ENCODE measurements at places on chromosomes 7 and 10.

- DNase-seq: no peak
These were observed 19.1 kb upstream of the SVOPL start for GRCh38 chr7:138720286-138720685.

DNA sequence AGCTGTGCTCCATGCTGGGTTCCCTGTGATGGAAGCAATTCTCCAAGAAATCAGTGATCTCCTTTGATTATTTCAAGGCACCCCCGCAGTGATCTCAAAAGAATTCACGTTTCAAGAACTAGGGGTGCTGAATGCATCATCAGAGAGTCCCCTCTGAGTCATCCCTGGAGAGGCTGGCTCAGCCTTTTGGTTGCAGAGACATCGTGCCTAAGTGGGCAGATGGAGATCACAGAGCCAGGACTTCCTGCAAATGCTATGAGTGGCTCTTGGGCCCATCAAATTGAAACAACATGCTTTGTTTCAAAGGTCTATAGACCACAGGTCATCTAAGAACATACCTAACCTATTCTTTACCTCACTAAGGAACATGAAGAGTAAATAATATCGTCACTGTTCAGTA lies 41.5 kb upstream of the PLEKHA1 start:
- no peak for DNase-seq

GRCh38 chr10:122057841-122058413 lies 69.0 kb downstream of the TACC2 start:
- no peak for DNase-seq

- no peak for DNase-seq
These were observed 49.1 kb downstream of the DOCK4 start for GRCh38 chr7:112157072-112157471.

DNA sequence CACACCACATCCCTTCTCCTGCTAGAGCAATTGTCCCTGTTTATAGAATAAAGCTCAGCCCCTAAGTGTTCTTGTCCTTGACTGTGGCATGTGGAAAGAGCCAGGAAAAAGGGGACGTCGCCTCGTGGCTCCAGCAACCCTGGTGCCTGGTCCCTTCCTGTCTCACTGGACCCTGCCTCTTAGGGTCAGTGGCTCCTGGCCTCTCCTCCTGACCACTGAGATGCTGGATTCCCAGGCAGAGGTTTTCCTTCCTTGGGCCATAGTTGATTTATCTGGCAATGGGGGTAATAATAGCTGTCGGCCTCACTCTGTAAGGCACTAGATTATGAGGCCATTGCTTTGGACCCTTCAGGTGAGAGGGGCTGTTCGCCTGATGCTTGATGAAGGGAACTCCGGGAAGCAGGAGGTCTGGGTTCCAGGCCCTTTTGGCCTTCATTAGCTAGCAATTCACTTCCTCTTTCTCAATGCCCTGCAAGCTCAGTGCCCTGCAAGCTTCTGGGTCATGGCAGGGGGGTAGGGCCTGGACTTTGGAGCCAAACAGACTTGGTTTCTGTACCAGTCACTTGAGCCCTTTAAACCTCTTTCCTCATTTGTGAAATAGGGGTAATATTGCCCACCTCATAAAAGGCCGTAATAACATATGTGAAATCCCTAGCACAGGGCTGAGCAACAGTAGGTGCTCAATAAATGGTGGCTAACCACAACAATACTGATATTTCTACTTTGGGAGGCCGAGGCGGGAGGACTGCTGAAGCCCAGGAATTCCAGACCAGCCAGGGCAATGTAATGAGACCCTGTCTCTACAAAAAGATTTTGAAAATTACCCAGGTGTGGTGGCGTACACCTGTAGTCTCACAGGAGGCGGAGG lies 1.1 kb downstream of the ASL start:
- DNase-seq: no peak

GRCh38 chr10:1230138-1230537 lies 174.0 kb downstream of the WDR37 start:
- DNase-seq: no peak

- DNase-seq: no peak
These were observed 47.8 kb upstream of the CSTF2T start for GRCh38 chr10:51747216-51747615.

- DNase-seq: no peak
These were observed 349.2 kb downstream of the HGF start for GRCh38 chr7:81420526-81421226.

DNA sequence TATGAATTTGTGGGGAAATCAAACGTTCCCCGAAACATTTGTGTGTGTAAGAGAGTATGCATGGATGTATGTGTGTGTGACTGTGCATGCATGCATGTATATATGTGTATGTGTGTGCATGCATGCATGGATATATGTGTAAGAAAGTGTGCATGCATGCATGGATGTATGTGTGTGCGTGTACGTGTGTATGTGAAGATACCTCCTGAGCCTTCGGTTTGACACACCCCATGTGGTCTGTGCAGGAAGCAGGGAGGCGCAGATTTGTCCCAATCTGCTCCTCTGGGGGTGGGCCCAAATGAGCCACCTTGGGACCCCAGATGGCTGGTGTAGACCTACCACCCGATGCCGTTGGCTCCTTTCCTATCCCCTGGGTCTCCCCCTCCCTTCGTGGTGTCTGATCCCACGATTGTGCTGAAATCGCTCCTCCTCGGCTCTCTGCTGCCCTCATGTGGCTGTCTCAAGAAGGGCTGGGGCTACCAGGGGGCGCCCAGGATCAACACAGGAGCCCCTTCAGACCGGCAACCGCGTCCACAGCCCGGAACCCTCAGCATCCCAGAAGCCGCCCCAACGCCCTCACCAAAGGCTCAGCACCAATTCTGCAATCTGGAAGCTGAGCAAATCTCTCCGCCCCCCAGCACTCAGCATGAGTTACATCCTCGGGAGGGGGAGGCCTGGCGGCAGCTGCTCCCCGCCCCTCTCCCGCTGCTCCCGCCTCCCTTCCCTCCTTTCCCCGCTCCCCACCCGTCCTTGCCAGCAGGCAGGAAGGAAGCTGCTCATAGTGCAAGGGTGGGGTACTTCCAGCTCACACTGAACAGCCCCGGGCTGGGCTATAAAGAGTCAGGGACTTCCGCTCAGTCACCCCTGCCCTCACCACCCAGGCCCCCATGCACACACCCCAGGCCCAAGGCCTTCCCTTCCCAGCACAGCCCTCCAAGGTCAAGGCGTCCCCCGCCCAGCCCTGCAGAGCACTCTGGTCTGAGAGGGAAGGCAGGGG lies 2.3 kb upstream of the NOS3 start:
- peak; percentile 73 for DNase-seq

GRCh38 chr7:98922392-98923187 lies 44.3 kb downstream of the TRRAP start:
- no peak for DNase-seq

- DNase-seq: peak; percentile 46
These were observed at the start of gene SMARCD3 for GRCh38 chr7:151248346-151249033. Gene SMARCD3 (minus strand): TSS chr7:151248694. CDS start chr7:151248562, 132 bp downstream.

DNA sequence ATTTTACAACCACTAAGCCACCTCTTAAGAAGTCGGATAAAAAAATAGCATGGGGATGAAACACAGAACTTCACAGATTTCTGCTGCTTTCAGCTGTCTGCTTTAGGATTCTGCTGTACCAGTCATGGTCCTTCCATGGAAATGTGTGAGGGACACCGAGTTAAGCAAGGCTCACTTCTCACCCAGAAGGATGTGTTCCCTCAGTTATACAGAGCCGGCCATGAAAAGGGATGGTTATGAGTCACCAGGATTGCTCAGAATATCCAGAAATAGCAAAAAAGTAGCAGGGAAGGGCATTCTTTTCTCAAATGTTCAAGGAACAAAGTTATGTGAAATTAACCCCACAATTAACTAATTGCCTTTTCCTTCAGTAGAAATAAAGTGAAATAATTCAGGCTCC lies 124.4 kb downstream of the AMPH start:
- no peak for DNase-seq

GRCh38 chr7:106692450-106693051 lies 31.6 kb upstream of the CCDC71L start:
- no peak for DNase-seq

DNA sequence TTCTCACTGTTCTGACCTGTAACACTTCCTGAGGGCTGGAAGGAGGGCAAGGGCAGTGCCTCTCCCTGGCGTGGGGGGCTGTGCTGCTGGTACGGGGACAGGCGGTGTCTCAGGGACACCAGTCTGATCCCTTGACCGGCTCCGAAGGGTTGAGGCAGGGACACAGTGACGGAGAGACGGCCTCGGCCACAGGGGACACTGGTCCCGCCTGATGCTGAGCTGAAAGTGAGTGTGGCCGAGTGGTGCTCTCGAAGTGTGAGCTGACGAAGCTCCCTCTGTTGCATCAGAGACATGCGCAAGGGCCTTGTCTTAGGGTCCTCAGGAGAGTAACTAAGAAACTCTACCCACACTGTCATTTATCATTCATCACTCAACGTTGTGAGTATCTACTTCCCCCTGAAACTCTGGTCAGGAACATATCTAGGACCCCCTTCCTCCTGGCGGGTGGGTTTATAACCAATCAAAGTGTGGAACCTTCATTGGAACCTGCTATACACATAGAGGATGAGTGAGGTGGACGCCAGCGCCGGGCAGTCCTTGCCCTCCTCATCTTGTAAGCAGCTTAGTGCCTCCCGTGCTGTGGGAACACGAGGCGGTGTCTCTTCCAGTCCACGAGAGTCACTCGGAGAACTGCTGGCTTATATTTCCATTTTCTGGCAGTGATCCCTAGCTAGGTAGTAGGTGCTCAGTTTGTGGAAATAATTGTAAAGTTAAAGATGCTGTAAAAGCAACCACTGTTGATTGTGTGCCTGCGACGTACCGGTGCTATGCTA lies 283.1 kb downstream of the DNAJB6 start:
- DNase-seq: no peak

- DNase-seq: peak; percentile 65
These were observed 92.0 kb downstream of the LSMEM1 start for GRCh38 chr7:112572669-112573301.

DNA sequence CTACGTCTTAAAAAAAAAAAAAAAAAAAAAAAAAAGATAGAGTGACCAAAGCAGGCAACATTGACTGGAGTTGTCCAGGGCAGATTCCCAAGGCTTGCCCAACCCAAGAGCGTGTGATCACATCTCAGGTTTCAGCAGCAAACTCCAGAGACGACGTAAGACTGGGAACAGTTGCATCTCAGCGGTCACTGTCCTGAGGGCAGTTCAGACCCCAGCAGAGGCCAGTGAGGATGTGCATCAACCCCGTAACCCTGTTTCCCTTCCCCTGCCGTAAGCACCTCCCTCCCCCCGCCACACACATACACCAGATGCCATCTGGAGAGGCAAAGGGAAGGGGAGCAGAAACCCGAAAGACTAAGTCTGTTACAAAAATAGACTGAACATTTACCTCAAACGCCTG lies 19.3 kb upstream of the TOMM7 start:
- no peak for DNase-seq

DNA sequence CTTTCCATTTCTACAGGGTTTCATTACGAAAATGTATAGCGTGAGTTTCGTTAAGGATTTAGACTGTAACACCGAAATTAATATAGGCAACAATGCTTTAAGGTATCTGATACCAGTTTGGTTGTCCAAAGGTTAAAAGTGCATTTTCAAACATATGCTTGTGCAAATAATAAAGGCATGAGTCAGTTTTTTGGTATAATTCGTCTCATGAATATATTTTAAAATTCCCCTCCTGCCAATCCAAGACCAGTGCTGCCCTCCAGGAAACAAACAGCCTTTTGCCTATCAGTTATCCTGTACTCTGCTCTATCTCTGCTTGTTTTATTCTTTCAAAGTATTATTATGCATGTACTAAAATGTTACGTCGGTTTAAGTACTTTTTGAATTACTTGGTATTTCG lies 2.0 kb downstream of the LCOR start:
- no peak for DNase-seq

DNA sequence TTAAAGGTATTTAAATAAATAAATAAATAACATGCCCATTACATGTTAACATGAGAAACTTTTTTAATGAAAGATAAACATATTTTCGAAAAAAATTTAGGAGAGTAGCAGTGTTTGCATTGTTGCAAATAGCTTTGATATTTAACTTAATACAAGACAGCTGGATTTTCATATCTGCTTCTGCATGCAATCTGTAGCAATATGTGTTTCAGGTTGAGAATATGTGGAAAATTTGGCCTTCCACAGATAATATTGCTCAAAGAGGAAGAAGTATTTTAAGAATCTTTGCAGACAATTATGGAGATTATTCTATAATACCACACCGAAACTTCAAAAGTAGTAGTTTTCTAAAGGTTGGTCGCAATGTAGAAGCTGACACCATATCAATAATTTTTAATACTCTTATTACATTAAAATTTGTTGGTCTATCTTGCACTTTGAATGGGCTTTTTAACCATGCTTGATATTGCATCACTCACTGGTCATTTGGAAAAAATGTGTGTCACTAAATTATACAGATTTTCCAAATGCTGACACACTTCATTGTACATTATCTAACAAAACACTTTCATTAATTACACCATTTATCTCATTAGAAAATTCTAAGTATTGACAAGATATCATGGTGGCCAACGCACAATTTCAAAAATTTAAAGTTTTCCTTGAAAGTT lies 229.8 kb upstream of the HDAC9 start:
- no peak for DNase-seq

DNA sequence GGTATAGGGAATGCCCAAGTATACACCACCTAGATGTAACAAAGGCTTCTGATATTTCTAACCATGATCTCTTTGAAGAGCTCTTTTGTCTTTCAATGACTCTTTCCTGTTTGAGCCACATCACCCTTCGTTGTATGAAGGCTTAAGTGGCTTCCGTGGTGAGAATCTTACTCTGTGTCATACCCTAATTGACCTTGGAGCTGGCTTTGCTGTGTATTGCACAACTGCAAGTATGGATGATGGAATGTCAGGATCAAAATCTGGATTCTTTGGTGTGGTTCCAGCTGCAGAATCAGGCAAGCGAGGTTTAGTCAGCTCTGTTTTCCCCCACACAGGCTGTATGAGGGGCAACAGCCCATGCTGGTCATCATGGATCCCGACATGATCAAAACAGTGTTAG lies 16.0 kb downstream of the CYP3A43 start:
- no peak for DNase-seq

DNA sequence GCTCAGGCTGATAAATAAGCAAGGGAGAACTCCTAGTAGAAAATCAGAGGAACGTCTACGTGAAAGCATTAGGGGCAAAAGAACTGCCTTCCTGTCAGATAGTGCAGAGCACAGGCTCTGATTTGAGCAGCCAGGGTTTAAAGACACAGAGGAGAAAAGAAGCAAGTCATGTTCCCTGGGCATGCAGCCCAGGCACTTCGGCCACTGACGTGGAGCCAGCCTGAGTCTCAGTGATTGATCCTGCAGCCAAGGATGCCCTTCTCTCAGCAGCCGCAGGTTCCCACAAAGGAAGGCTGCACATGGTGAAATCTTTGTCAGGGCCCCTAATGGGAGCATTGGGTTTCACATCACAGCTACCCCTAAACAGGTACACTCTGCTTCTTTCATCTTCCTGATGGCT lies 161.7 kb upstream of the HPS1 start:
- DNase-seq: no peak

- DNase-seq: no peak
These were observed 349.6 kb downstream of the DNAJB6 start for GRCh38 chr7:157686285-157686894.

GRCh38 chr7:101021703-101022102 lies 1.8 kb downstream of the MUC17 start:
- no peak for DNase-seq
